NCI-H1048 (cell line): ENCODE measurements at places on chromosomes 1 and 21.

DNA sequence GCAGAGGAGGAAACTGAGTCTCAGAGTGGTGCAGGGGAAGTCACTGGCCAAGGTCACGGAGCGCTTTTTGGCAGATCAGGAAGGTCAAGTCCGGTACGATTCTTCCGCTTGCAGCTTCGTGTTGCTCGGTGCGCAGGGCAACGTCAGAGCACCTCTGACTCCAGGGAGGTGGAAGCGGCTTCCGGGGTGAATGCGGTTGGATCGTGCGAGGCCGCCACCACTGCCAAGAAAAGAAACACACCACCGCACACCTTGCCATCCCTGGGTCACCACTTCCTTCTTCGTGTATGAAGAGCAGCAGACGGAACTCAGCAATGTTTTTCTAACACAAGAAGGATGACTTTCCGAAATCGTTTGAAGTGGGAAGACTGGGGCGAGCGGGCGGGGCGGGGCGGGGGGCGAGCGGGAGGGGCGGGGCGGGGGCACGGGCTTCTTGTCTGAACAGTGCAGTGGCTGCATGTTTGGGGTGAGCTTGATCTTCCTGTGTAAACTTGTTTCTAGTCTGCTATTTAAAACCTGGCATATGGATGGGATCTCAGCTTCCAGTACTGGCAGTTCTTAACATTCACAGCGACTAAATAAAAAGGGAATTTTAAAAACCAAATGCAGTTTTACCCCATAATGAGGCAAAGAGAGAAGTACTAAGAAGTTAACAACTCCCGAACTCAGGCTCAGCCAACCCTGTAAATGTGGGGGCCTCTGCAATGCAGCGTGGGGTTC is 300.0 kb downstream of the RRAGC start:
- DNase-seq: no peak

GRCh38 chr1:183287191-183287675 is 101.2 kb downstream of the LAMC2 start:
- no peak for DNase-seq

- DNase-seq: no peak
Observed at GRCh38 chr1:20486457-20487235, 636 bp upstream of the CAMK2N1 start.

DNA sequence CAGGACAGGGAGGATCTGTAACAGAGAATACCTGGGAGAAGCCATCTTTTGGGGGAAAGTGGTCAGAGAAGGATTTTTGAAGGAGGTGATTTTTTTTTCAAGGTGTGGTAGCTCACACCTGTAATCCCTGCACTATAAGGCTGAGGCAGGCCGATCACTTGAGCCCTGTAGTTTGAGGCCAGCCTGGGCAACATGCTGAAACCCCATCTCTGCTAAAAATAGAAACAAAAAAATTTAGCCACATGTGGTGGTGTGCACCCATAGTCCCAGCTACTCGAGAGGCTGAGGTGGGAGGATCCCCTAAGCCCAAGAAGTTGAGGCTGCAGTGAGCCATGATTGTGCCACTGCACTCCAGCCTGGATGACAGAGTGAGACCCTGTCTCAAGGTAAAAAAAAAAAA is 67.4 kb upstream of the ARTN start:
- no peak for DNase-seq

DNA sequence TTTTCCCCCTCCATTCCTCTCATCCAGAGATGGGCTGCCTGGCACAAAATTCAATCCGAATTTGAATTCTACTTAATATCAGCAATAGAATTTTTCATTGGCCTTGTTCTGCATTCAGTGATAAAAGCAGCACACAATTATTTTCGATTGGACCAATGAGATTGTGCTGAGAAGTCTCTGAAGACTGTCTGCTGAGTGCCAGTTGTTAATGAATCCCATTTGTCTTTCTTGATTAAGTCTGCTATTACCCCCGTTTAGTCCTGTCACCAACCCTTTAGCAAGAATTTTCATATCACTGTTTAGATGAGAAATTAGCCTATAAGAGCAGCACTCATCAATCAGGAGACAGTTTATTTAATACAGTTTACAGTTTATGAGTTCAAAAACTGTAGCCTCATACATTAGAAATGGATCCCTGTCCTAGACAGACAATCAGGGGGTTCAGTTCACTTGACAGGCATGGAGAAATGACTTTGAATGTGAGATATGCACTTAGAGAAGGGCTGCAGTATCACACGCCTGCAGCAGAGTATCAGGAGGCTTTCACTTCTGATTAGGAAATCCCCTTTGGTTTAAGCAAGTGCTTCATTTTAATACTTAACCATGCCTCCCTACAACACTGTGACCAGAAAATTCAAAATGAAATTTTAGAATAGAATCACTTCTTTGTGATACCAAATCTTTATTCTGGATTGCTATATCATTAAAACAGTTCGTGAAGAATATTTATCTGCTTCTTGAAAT is 304.7 kb upstream of the PTBP2 start:
- DNase-seq: no peak

GRCh38 chr1:161928056-161928455 is 95.6 kb downstream of the OLFML2B start:
- DNase-seq: no peak

DNA sequence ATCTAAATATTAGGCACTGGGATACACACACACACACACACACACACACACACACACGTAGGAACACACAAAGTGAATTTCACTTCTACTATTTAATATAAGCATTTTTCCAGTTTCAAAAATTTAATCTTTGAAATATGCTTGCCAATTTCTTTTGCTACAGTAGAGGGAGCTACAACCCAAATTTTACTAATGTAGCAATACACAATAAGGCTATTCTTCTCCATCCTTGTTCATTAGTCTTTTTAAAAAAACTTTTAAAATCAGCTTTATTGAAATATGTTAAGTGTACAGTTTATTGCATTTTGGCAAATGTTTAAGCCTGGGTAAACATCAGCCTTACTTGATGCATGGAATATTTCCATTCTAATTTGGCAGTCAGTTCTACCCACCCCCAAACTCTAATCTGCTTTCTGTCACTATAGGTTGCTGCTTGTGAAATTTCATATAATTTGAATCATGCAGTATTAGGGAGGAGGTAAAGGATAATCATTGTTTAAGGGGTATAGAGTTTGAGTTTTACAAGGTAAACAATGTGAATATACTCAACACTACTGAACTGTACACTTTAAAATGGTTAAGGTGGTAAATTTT is 93.0 kb upstream of the TENT5C start:
- DNase-seq: no peak

GRCh38 chr1:41500781-41501518 is 16.5 kb upstream of the EDN2 start:
- no peak for DNase-seq

DNA sequence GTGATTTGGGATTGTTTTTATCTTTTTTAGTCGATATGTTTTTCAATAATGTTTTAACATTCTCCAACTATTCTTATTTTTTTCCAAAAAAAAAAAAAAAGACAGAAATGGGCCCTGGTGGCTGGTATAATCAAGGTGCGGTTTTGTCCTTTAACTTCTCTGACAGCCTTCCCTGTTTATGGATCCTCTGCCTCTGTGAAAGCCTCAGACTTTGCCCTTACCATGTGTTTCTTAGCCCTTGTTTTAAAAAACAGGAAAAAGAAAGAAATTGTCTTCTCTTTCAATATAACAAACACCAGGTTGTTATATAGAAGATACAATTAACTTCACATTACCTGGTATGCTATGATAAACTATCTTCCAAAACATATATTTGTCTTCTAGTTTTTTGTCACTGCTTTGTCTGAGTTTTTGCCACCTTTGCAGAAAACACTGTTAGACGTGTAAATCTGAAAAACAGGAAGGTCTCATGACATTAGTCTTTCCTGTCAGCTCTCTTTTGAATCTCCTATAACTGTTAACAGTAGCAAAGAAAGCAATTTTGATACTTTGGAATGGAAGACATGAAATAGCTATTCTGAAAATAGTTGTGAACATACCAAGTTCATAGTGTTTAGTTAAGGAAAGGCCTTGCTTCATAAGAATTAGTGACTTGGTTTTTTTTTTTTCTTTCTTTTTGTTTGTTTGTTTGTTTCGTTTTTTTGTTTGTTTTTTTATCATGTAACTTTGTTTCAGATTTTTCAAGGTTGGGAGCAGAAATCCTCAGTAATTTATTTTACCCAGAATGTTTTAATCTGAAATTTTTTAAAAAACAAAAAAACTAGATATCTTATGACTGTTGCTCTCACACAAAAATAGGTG is 31.7 kb upstream of the CACYBP start:
- DNase-seq: no peak

- no peak for DNase-seq
Observed at GRCh38 chr1:159091180-159091560, 14.6 kb upstream of the AIM2 start.

- peak; percentile 98 for DNase-seq
Observed at GRCh38 chr1:16913833-16914662, 7.7 kb upstream of the CROCC start.

- no peak for DNase-seq
Observed at GRCh38 chr1:172600615-172601014, 58.3 kb upstream of the FASLG start.

DNA sequence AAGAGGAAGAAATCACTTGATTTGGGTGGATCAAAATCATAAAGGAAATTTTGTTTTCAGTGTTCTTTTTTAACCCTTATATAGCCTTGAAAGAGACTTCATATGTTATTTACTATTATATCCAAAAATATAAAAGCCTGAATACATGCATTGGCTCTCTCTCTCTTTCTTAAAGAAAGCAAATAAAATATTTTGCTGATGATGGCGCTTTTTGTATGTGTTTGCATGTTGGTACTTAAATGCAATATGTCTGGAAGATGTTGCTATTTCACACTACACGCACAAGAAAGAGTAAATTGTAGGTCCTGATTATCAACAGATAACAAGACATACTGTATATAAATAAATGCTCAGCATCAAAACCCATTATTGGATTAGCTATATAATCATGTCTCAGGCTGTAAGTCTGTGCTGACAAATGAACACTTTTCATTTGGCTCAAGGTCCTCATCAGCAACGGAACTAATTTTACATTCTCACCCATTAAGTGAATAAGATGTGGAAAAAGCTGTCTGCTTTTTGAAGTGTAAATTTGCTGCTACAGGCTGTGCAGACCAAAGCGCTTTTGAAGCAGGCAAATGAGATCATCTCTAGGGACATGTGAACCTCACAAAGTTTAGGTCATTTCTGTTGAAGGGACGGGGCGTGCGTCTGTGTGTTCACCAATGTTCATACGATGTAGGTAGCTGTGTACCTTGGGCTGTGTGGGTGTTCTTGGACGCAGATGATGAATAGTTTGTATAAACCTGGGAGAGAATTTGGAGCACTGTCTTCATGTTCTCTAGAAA is 122.4 kb upstream of the LMO4 start:
- DNase-seq: no peak

GRCh38 chr21:32132881-32133280 is 146.0 kb downstream of the MIS18A start:
- no peak for DNase-seq

- no peak for DNase-seq
Observed at GRCh38 chr1:57494530-57495079, 70.7 kb upstream of the DAB1 start.

- no peak for DNase-seq
Observed at GRCh38 chr1:192951691-192952460, 107.3 kb downstream of the UCHL5 start.

DNA sequence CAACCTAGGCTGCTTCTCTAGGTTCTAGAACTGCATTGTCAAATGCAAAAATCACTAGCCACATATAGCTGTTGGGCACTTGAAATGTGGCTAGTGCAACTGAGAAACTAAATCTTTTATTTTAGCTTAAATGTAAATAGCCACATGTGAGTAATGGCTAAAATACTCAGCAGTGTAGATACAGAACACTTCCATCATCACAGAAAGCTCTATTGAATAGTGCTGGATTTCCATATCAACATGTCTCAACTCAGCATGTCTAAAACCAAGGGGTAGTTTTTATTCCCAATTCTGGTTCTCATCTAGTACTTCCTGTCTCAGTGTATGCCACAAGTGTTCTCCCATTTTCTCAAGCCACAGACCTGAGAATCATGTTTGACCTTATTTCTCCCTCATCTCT is 7.5 kb upstream of the TP53BP2 start:
- DNase-seq: no peak

- no peak for DNase-seq
Observed at GRCh38 chr1:68085752-68086151, 35.3 kb upstream of the DIRAS3 start.

- no peak for DNase-seq
Observed at GRCh38 chr1:235929216-235929615, 62.5 kb upstream of the LYST start.

DNA sequence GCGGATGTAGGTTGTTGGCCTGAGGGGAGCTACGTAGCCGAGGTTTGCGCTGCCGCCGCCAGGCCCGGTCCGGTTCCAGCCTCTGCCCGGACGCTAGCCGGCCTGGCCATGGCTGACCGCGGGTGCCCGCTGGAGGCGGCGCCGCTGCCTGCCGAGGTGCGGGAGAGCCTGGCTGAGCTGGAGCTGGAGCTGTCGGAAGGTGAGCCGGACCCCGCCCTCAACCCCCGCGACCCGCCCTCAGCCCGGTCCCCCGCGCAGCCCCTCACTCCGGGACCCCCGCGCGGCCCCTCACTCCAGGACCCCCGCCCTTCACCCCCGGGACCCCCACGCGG is 299 bp downstream of the DIP2A start:
- no peak for DNase-seq

- no peak for DNase-seq
Observed at GRCh38 chr1:108592030-108592759, 32.3 kb downstream of the EEIG2 start.

DNA sequence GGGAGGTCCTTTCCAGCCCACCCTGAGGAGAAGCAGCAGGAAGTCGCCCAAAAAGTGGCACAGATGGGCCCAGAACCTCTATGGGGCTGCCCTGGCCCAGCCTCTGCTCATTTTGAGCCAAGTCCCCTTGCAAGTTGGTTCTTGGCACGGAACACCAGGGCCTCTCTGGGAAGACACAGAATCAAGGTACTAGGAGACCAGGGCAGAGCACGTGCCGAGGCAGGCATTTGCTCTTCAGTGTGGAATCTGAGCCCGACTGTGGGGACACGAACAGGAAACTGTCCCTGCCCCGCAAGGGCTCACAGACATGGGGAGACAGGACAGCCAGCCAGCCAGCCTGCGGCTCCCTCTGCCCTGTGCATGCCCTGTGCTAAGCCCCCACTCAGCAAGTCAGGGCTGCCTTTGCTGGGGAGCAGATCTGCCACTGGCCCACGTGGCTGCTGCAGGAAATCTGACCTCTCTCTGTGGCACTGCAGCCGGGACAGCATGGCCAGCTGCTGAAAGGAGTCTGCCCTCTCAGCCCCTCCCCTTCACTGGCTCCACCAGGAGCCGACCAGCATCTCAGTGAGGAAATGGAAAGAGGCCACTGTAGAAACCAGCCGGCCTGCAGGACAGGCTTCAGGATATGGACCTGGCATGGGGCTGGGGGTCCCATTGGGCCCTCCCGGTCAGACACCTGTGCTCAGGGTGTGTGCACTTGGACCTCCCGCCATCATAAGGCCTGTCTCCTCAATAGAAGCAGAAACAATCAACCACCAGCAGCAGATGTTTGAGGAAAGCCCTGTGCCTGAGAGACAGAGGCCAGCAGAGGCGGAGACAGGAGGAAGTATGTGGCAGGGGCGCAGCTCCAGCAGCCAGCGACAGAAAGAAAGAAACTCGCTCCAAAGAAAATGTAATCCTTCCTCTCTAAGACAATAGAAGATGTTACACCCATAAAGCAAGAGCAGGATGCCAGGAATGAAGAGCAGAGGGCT is 3.7 kb downstream of the ARHGEF16 start:
- no peak for DNase-seq
